Bone marrow (tissue), 2 donors: ENCODE measurements at places on chromosomes 5 and 9.
A peak's percentile ranks its signal among the peaks of the same experiment; 100 is the strongest.

GRCh38 chr9:109019420-109019819 is 6.1 kb upstream of the CTNNAL1 start:
- DNase-seq: no peak

- DNase-seq: no peak
Observed at GRCh38 chr9:129478961-129479630, 141.8 kb downstream of the C9orf50 start.

DNA sequence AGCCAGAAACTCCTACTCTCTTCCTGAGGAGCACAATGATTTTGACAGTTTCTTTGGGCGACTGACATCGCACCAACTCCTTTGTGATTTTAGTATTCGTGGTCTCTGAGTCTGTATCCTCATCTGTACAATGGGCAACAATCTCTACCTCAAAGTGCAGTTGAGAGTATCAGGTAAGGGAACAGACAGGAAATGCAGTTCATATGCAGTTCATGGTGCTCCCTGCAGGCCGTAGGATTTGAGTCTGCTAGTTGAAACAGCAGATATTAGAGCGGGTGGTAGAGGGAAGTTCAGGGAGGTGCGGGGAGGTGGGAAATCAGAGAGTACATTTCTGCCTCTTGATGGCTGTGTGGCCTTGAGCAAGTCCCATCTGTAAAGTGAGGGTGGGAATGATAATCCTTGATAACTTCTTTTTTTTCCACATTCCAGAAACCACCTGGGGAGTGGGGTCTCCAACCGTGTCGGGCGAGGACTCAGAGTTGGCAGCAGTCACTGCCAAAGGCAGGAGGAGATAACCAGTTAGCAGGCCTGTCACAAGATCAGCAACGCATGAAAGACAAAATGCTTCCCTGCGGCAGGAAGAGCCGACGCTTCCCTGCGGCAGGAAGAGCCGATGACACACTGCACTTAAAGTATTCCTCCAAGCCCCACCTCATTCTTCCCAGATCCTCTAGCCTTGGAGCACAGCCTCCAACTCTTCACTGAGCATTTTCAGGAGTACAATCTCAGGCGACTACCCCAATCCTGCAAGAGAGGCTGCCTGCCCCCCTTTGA is 6.0 kb upstream of the NEK6 start:
- DNase-seq: no peak

DNA sequence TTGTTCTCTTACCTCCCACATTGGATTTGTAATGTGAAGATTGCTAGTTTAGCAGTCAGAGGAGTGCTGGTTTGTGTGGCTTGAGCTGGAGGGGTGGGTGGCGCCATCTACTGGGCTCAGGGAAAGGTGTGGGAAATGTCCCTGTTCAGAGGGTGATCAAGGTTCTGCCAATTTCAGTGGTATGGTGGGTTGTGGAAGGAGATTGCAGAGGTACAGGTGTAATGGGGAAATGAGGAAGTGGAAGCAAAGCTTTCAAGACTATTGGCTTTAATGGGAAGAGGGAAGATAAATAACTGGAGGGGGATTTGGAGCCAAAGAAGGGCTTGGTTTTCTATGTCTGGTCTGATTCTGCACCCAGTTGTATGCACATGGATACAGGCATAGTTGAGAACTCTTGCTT is 76.4 kb downstream of the OSMR start:
- peak; percentile 18 for DNase-seq

DNA sequence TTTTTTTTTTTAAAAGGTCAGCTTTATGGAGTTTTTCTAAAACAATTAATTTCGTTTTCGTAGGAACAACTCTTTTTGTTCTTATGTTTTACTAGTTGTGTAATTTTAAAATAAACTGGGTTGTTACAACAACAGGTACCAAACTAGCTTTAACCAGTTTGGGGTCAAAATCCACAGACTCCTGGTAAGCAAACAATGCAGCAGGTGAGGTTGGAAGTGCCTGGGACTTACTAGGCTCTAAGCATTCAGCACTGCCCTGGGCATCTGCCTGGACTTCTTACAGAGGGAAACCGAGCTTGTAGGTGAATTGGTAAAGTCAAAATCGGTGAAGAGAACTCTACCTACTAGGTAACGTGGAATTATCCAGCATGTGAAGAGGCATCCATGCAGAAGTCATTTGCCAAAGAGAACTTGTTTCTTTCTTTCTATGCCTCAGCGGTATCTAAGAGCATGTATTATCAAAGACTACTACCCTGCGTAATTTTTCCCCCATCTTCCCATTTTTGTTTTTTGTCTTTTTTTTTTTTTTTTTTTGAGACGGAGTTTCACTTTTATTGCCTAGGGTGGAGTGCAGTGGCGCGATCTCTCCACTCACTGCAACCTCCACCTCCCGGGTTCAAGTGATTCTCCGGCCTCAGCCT is 145.4 kb downstream of the KCTD16 start:
- no peak for DNase-seq

DNA sequence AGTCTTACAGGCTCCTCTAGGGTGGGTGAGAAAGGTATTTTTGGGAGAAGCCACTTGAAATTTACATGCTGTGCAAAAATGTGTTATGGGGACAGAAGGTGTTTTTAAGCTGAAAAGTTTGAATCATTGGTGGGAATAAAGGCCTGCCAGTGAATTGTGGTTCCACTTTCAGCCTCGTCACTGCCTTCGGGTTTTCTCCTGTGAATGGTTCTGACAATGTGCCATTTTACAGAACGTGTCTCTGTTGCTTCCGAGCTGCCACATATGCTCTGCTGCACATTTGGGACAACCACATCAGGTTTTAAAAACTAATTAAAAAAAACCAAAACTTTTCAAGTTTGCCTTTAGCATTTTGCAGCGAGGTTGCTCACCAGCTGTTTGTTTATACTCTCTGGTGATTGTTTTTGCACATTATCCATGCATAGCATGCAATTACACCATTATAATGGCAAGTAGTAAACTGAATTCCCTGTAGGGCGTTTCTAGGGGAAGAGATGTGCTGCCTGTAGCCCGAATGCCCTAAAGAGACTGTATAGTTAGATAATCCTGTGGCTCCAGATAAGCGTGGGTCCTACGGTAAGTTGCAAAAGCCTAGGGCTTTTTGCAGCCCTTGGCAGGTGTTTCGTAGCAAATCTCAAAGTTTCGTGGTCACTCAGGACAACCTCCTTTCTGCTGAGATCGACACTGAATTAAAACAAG is 40.1 kb upstream of the SUB1 start:
- no peak for DNase-seq

GRCh38 chr9:96574455-96574854 is 45.2 kb downstream of the CDC14B start:
- no peak for DNase-seq

- no peak for DNase-seq
Observed at GRCh38 chr9:98363644-98364043, 108.2 kb upstream of the TBC1D2 start.

- no peak for DNase-seq
Observed at GRCh38 chr9:128607642-128608350, 48.9 kb downstream of the DYNC2I2 start.

GRCh38 chr5:143921525-143922311 is 109.8 kb downstream of the HMHB1 start:
- no peak for DNase-seq
